ENCODE measurements at places on chromosomes 6 and 20.

DNA sequence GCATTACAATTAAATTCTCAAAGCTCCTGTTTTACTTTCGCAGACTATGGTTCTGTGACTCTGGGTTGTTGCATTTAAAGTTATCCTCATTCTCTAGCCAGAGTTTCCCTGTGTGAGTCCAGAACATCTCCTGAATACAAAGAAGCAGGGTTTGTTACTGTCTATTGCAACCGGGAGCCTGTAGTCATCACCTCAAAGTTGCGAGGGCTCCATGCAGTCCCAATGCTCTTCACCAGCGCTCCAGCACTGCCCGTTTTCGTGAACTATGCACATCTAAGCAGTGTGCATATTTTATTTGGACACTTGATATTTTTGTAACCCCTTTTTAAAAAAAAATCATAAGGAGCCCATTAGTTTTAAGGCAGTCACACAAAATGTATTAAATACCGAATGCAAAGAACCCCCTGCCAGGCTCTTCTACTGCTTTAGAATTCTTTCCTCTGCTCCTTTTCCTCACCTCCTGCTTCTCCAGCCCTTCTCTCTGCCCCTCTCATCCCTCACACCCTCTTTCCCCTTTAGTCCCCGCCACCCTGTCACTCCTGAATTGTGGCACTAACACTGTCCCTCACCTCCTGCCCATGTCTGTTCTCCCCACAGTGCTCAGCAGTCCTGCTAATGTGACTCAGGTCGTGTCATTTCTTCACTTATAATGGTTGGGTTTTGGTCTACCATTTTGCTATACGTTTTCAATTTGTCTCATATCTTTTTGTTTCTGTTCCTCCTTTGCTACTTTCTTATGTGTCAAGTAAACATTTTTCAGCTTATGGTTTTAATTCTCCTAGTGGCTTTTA lies 1.1 kb upstream of the HLA-C start:
- peak overlapping the region; percentile 92 for H3K4me3 ChIP-seq
- DNase-seq = no peak
- H3K27ac ChIP-seq = no peak overlapping the region
- peaks cover 70% of the 10 kb centered on the region for H3K27me3 ChIP-seq
- peaks cover 22% of the 10 kb centered on the region for H3K4me1 ChIP-seq

DNA sequence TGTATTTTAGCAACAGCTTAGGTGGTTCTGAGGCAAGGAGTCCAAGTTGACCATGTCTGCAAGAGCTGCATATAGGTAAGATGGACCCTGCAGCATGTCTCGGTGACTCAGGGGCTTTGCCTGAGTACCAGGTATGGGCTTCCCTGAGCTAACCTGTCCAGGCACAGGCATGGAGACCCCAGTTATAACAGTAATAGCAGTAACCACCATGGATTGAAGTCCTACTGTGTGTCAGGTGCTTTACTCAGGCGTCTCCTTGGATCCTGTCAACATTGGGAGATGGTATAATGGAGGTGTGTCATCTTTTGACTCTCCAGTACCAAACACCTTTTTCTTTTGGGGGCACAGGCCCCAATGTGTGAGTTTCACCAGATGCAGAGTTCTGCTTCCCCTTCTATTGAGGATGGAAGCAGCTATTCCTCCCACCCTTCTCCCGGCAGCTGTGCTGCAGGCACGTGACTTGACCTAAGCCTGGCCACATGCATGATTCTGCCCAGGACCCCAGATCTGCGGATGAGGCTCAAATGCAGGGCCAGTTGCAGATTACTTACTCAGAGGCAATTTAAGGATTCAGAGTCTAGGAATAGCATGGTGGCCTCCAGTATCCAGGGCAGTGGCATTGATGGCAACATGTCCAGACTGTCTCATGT lies 13.8 kb downstream of the TREM1 start:
- H3K36me3 ChIP-seq = no peaks in the 10 kb centered on the region
- no peak overlapping the region for H3K4me3 ChIP-seq
- no peak for DNase-seq
- peaks cover 20% of the 10 kb centered on the region for H3K27me3 ChIP-seq
- H3K4me1 ChIP-seq = no peaks in the 10 kb centered on the region
- no peak overlapping the region for H3K27ac ChIP-seq

DNA sequence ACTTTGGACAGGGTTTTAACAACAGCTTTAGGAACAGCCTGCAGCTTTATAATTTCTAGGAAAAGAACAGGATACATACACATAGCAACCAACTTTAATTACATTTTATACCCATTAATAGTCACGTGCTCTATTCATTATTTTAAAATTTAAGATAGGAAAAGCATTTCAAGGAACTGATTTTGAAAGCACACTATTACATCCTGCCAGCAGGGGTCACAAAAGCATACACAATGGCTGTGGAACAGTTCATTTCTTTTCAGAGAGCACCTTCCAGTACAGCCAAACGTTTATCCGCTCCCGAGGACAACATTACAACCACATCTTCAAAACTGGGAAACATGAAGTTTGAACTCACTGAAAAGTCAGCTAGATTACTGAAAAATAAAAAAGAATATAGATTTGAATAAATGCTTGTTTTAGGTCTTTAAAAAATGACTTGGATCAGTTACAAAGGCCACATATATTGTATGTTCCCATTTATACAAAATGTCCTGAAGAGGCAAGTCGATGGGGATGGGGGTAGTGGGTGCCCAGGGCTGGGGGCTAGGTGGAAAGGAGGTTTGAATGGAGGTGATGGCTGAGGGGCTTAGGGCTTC lies 104.6 kb upstream of the EXOC2 start:
- no peaks in the 10 kb centered on the region for H3K4me1 ChIP-seq
- peaks cover 84% of the 10 kb centered on the region for H3K27me3 ChIP-seq
- no peak overlapping the region for H3K27ac ChIP-seq
- no peaks in the 10 kb centered on the region for H3K36me3 ChIP-seq

- peaks cover 19% of the 10 kb centered on the region for H3K4me1 ChIP-seq
- no peaks in the 10 kb centered on the region for H3K36me3 ChIP-seq
- H3K27me3 ChIP-seq = peaks cover 36% of the 10 kb centered on the region
- peak; percentile 26 for DNase-seq
- H3K27ac ChIP-seq = no peak overlapping the region
- H3K4me3 ChIP-seq = peak overlapping the region; percentile 41
These were observed 5.8 kb downstream of the C6orf132 start for GRCh38 chr6:42136508-42137193.

- peaks cover 3% of the 10 kb centered on the region for H3K36me3 ChIP-seq
- no peak for DNase-seq
- H3K27me3 ChIP-seq = no peaks in the 10 kb centered on the region
- no peaks in the 10 kb centered on the region for H3K4me1 ChIP-seq
These were observed 70.1 kb downstream of the CDC5L start for GRCh38 chr6:44457596-44457995.

DNA sequence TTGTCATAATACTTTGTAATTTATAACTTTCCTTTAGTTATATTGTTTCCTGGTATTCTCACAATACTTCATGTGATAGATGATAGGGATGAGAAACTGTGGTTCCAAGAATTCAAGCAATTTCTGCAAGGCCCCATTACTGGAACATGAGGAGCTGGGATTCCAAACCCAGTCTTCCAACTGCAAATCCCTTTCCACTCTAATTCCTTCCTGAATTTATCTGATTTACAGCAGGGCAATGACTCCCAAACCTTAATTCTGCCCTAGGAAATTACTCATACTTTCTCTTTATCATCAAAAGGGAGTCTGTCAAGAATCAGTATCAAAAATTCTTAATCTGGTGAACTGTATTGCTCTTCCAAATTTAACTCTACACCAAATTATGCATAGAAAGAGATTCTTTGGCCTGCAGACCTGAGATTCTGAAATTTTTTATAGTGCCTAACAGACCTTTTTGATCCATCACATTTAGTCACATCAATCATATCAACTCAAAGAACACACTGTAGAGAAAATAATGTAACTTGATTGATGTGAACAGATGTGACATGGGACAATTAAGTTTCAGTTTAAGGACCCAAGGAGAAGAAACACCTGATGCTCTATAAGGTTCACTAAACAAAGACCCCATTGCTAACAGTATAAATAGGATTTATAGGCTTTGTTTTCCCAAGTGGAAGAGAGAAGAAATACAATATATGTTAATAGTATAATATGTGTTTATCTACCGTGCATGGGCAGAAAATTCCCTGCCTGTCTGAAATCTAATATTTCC lies 41.5 kb upstream of the GJA1 start:
- H3K27ac ChIP-seq = no peak overlapping the region
- no peaks in the 10 kb centered on the region for H3K36me3 ChIP-seq
- H3K4me3 ChIP-seq = no peak overlapping the region
- no peaks in the 10 kb centered on the region for H3K4me1 ChIP-seq

Measured in neural crest cell (in vitro differentiated cells).